ENCODE measurements at places on chromosomes 3 and 15.

DNA sequence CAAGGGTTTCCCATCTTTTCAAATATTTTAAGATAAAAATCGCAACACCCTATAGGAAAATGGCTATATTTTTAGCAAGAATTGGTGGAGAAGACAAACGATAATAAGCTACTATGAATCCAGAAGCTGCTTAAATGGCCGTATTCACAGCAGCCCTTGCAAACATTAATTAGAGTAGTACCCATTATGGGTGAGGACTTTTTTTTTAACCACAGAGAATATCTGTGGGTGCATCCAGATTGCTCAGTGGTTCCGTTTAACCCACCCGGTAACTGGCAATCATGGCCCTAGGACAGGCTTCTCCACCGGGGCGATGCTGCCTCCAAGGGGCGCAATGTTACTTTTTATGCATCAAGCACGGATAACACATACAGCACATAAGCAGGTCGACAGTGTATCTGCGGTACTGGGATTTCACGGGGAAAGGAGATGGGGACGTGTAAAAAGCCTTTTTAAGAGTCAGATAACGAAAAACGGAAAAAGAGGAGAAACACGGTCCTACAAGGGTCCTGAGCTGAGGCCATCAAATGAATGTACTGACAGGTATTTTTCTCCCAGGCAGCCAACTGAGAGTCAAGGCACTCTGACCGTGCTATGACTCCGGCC, 968 bp upstream of the TMEM266 start:
- DNase-seq = no peak

- DNase-seq = no peak
Measured at GRCh38 chr15:85031944-85032558, 50.4 kb downstream of the PDE8A start.

- no peak for DNase-seq
Measured at GRCh38 chr15:73787621-73788020, 34.5 kb upstream of the INSYN1 start.

DNA sequence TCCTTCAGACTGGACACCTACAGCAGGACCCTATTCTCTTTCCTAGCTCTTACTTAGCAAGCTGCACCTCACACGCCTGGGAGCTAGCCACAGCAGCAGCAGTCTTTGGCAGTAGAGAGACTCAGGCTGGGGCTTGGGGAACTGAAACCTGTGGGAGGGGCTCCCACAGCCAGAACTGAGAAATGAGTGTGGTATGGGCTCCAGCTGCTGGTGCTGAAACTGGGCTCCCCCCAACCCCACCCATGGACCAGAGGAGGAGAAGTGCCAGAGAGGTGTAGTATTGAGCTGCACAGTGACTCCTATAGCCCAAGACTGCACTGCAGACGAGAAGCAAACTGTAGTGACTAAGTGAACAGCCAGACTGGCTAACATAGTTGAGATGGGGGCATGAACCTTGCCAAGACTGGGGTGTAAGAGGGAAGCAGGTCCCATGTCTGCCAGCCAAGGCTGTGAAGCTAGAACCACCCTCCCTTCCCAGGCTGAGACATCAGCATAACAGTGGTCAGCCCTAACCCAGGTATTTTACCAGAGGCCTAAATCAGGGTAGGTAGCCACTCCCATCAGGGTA, 62.5 kb downstream of the MYO5A start:
- DNase-seq = no peak

- DNase-seq = peak; percentile 99
Measured at GRCh38 chr3:120093911-120094775, at the start of gene GSK3B. GSK3B (minus strand) TSS chr3:120094447; CDS start chr3:120093434, 1,013 bp downstream.

GRCh38 chr3:26312816-26313215, 309.8 kb upstream of the LRRC3B start:
- no peak for DNase-seq

GRCh38 chr15:93166675-93167074, 77.7 kb upstream of the RGMA start:
- no peak for DNase-seq

- DNase-seq = no peak
Measured at GRCh38 chr3:192010490-192010889, 549.5 kb downstream of the PYDC2 start.

DNA sequence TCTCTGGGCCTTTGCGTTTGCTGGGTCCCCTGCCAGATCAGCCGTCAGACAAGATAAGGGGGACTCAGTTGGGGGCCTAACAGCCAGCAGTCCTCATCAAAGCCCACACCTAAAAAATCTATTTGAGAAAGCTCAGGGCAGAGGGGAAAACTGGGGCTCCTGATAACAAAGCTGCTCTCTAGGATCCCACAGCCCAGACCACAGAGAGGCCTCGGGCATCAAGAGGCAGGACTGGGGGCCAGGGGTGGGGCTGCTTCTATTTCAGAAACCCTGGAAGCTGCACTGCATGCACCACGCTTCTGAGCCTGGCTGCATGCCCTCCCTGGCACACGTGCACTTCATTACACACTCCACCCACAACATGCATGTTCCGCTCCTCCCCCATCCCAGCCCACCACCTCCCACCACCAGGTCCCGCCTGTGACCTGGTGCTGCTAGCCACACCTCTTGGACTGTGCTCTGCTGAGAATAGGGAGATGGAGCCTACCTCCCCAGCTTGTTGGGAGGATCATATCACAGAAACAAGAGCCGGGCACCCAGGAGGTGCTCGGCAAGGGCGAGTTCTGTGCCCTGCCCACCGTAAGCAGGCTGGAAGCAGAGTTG, 26.6 kb downstream of the FBLN2 start:
- DNase-seq = no peak

DNA sequence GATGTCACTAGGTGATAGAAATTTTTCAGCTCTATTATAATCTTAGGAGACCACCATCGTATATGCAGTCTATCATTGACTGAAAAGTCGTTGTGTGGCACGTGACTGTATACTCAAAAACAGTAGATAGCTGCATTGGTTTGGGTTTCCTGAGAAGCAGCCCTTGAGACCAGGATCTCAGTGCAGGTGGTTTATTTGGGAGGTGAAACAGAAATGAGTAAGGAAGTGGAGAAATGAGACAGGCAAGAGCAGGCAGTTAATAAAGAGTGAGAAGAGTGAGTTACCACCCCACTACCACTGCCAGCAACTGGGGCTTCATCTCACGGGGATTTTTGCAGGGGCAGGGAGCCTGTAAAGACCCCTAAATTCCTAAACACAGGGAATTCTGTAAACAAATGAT, 221.0 kb downstream of the SHQ1 start:
- DNase-seq = no peak

GRCh38 chr15:31300208-31300661, 26.4 kb upstream of the KLF13 start:
- no peak for DNase-seq

- no peak for DNase-seq
Measured at GRCh38 chr3:132568422-132568821, 28.6 kb upstream of the ACKR4 start.

GRCh38 chr3:7292362-7292761, 431.4 kb downstream of the GRM7 start:
- DNase-seq = no peak

DNA sequence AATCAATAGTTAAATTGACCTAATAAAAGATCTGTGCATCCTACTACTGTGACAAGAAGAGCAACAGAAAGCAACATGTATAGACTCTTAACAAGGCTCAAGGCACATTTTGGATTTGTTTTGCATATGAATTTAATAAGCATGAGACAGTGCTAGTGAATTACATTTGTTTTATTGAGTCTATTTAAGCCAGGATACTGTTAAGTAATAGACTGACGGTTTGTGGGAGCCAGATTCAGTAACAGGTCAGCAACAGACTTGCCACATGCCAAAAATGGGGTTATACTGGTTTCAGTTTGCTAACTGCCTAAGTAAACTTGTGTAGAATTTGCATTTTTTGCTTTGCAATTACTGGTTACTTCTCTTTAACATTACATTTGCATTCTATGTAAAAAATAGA, 54.0 kb downstream of the MBNL1 start:
- no peak for DNase-seq

DNA sequence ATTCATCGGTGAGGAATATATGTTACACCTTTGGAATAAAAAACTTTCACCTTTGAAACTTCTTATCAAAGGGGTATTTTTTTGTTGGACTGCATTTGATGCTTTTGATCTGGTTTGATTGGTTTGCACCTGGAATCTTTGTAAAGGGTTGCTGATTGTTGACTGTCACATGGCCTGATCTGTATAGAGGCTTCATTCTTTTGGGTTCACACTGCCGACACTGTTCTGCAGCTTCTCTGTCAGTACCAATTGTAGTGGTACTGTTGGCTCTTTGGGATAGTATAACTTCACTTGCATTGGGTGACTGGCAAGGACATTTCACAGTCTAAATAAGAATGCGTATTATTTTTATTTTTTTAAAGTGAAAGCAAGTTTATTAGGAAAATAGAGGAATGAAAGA, 155.7 kb downstream of the DOCK3 start:
- DNase-seq = no peak

DNA sequence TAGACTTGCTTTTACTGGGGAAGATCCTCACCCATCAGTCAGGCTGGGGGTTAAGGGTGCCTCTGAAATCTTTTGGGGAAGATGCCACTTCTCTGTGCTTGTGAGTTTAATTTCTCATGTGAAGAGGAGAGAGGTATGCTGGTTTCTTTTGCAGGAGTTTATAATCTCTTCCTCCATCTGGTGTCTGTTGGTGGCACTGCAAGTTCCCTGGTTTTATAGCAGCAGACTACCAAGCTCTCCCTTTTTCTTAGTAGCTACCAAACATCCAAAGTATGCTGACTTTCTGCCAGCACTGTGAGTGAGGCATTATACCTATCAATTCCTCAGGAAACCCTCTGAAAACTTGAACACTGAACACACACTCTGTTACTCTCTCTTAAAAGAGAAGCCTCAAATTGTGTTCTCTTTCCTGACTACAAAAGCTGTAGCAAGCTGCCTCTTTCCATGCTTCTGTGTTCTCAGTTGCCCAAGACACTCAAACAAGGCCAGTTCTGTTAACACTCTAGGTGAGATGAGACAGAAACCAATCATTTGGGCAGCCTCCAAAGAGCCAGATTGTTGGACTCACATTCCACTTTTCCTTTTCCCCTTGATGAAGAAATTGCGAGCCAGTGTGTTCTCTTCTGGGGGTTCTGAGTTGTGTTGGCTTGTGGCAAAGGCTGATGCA, 299.5 kb downstream of the GAP43 start:
- DNase-seq = no peak

GRCh38 chr15:101266787-101267186, 10.5 kb downstream of the SELENOS start:
- DNase-seq = no peak

DNA sequence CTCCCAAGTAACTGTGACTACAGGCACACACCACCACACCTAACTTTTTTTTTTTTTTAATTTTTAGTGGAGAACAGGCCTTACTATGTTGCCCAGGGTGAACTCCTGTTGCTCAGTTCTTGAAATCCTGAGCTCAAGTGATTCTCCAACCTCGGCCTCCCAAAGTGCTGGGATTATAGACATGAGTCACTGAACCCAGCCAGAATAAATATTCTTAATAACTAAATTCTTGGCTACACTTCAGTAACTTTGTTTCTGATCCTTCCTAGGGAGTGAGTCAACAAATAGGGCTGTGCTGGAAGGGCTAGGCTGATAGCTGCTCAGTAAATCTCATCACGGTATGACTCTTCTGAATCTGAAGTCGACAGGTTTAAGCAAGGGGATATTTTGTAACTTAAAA, 56.6 kb downstream of the P3H2 start:
- DNase-seq = no peak

- DNase-seq = no peak
Measured at GRCh38 chr3:114272271-114272670, 21.6 kb upstream of the TIGIT start.

- DNase-seq = no peak
Measured at GRCh38 chr3:184658223-184658928, 53.5 kb downstream of the MAGEF1 start.

GRCh38 chr3:40267937-40268724, 41.4 kb upstream of the EIF1B start:
- DNase-seq = no peak

GRCh38 chr15:64623347-64623996, 151.9 kb downstream of the RBPMS2 start:
- no peak for DNase-seq

- DNase-seq = no peak
Measured at GRCh38 chr3:175374705-175375104, 515.6 kb downstream of the NAALADL2 start.

GRCh38 chr15:89330119-89330518, 4.5 kb downstream of the POLG start:
- no peak for DNase-seq

Data from T-helper 17 cell (primary cell).